CD4-positive, alpha-beta T cell treated with Interleukin-12 subunit alpha and Interleukin-12 subunit beta, for 1 hour (primary cell): ENCODE measurements at places on chromosomes 11 and 22.

GRCh38 chr11:113531575-113532451 lies 56.6 kb upstream of the DRD2 start:
- no peak for DNase-seq

GRCh38 chr11:110079726-110080125 lies 13.5 kb upstream of the ZC3H12C start:
- no peak for DNase-seq

- DNase-seq, result no peak
These were observed 9.4 kb upstream of the OR2D3 start for GRCh38 chr11:6911378-6911777.

GRCh38 chr11:129018126-129018525 lies 75.5 kb upstream of the TP53AIP1 start:
- DNase-seq, result no peak

- DNase-seq, result no peak
These were observed at the start of gene ARHGAP32 for GRCh38 chr11:129192150-129192549. TSS of gene ARHGAP32 (minus strand) at chr11:129192325. CDS start at chr11:129192198, 127 bp downstream.

- peak; percentile 33 for DNase-seq
These were observed 28.3 kb upstream of the WNT11 start for GRCh38 chr11:76234416-76235232.

DNA sequence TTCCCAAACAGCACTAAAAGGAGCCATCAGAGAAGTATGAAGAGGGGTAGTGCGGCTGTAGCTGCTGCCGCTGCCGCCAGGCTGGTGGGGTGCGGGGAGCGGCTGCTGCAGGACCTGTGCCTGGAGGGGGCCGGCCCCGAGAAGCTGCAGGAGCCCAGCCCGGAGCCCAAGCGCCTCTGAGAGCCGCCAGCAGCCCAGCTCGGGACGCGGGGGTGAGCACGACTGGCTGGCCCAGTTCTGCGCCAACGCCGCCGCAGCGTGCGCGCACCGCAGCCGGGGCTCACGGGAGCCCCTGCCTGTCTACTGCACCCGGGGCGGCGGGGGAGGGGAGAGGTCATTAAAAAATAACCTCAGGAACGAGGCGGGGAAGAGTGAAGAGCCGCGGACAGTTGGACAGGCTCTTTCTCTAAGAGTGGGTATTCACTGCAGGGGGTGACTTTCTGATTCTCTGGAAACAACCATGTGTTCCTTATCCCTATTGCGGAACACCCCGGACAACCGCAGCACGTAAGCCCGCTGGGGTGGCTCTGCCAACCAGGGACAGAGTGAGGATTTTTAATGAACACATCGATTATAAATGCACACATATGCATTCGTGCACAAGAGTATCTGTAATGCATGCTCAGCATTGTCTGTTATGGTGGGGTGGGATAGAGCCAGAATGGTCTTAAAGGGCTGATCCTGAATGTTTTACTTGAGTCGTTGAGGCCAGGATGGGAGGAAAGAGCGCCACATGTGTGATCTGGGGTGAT lies 453 bp downstream of the GAS2 start:
- DNase-seq, result no peak

DNA sequence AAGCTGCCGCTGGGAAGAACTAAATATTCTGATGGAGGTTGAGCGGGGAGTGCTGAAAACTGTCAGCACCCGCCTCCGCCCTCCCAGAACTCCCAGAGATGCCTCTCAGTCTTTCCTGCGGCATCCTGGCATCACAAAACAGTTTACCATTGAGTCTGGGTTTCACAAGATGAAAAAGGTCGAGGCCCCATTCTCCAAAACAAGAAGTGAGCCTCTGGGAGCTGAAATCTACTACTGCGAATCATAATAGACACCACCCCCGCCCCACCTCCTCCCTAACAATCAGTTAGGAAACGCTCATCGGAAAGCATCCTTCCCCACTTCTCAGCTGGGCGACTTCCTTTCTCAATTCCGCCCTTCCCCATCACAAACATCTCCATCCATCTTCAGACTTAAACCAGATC lies 1.0 kb downstream of the SUN2 start:
- peak; percentile 42 for DNase-seq

GRCh38 chr11:109247071-109247470 lies 174.9 kb upstream of the C11orf87 start:
- no peak for DNase-seq

GRCh38 chr11:60897496-60897895 lies 8.9 kb downstream of the PRPF19 start:
- DNase-seq, result no peak

GRCh38 chr22:17243524-17243923 lies 24.3 kb upstream of the ADA2 start:
- peak; percentile 17 for DNase-seq

GRCh38 chr11:88292171-88292843 lies 45.2 kb downstream of the CTSC start:
- DNase-seq, result no peak

DNA sequence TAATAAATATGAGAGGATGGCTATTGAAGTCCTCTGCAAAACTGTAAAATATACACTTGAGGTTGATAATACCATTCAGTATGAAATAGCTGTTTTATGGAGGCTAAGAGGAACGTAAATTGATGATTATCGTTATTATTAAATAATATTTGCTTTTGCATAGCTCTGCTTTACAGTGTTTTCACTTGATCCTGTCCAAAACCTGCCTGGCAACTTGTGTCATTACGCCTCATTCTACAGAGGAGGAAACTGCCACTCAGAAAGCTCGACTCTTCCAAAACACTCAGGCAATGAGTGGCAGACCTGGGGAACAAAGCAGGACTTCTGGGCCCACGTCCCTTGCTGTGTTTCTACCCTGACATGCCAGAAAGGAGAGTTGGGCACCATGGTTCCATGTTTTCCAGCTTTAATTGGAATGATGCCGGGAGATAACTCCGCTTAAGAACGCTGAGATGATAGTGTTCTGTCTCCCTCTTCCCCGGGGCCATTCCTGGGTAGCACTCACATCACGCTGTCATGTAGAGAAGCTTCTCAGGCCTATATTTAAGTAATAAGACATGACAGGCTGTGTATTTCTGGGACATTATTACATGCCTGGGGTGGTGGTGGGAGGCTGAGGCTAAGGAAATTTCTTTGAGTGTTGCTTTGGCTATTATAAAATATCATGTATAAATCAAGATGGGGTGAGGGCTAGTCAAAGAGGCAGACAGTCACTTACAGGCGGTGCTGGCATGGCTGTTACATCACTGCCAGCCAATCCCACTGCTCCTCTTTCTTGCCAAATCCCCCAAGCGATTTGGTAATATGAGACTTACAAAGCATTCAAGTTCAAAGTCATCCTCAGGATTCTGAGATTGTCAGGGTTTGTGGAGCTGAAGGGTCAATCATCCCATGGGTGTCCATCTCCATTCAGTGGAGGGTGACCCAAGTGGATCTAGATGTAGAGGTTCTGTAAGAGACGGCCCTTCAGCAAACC lies 501.7 kb downstream of the INSC start:
- no peak for DNase-seq
